ENCODE measurements at places on chromosomes 3 and 15. TPM values are rescaled to one million over a fixed set of nuclear protein-coding genes. Genes with fewer than 3 reads are reported as not detected.
A peak's percentile ranks its signal among the peaks of the same experiment; 100 is the strongest.

DNA sequence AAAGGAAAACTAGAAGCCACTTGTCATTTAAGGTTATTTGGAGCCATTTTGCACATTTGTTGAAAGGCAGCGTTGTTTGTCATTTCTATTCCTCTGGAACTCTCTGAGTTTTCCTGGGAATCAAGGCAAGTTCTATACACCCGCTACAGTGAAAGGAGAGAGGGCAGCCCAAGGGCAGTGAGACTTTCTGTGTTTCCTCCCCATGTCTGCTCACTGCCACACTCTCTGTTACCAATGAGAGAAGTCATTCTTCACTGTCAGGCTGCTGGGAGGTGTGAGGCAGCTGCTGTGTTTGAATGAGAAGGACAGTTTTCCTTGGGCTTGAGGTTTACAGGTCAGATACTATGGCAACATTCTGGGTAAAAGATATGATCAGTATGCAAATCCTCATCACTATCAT is 36.0 kb downstream of the ATP13A5 start:
- no peak for DNase-seq

DNA sequence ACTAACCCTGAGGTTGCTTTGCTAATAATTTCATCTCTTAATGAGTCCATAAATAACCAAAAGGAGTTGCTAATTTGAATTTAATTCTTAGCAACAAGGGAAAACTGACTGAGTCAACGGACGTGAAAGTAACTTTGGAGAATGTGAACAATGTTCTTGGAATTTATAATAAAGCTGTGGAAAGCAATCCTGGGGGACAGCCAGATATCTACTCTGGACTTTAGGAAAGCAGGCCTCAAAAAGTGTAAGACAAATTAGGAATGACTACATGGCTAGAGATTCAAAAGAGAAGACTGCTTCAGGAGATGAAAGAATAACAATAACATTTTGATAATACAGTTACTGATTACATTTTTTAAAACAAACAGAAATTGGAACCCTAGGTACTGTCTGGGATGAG is 318.4 kb upstream of the COL8A1 start:
- no peak for DNase-seq

DNA sequence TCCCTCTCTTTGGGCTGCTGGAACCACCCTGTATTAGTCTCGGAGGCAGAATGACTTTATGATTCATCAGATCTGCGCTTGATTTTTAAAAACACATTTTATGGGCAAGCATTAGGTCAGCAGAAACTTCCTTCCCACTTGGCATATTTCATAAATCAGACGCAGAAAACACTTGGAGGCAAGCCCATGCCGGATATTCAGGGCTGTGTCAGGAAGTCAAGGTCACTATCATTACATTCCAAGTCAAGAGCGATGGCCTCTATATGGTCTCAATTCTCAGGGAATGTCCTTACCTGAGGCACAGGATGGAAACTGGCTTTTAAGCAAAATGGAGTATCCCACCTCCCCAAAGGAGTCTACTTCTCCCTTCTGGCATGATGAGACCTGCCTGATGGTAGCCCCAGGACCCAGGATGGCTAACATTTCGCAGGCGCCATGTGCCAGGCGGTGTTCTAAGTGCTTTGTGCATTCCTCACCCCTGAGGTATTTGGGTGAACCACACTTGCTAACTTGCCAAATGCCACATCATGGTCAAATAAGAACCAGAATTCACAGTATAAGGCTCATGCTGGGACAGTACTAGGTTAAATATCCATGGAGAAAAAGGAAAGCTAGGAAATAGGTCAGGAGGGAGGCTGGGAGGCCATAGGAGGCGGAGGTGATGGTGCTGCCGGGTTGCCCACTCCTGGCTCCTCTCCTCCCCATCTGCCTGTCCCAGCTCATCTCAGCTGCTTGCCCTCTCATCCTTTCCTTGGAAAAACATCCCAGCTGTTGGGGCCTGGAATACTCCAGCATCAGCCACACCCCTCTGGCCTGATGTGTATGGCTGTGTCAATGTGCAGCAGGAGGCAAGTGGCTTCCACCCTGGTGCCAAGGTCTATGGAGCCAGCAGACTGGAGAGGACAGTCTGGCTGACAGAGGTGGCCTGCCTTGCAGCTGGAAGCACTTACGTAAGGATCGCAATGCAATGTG is 18.8 kb downstream of the BCL2L10 start:
- peak; percentile 36 for DNase-seq

CGNL1 gene
- total RNA-seq: 15.2 TPM

MME gene
- 3.9 TPM for total RNA-seq
